ENCODE measurements at places on chromosomes 4 and X.
A peak's percentile ranks its signal among the peaks of the same experiment; 100 is the strongest.

DNA sequence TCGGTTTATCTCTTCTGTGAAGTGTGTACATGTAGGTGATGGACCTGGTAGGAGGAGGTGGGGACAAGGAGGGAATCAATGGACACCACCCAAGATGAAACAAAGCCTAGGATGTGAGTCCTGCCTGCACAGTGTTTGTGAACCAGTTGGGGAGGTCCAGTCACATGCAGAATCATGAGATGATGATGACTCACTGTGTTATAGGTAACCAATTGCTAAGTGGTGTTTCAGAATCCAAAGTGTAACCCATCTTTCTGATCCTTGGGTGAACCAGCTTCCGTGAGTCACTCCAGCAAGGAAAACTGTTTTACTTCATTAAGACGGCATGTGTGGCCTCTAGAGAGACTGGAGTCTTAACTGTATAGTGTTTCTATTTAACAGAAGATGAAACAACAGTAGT is 57.9 kb upstream of the HPF1 start:
- DNase-seq = peak; percentile 65

DNA sequence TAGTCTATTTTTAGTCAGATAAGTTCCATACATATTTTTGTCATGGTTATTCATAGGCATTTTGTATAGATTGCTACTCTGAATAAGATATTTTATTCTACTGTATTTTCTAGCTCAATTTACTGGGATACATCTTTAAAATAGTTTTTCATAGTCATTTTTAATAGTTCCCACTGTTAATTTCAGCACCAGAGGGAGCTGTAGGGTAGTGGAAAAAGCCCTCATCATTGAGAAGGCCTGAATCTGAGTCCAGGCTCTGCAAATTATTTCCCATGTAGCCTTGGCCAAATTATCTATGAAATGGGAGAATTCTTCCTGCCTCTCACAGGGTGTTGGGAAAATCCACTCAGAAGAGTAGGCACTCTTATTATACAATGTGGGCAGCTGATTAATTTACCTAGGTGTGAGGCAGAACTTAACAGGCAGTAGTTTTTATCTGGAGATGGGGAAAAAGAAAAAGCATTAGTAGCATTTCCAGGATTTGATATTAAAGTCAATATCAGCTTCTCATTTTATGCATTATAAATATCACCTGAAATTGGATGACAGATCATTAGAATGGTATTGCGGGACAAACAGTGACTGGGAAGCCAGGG is 102.9 kb upstream of the PAQR3 start:
- DNase-seq = peak; percentile 4

GRCh38 chrX:71210816-71211215 is 12.2 kb upstream of the GJB1 start:
- DNase-seq = no peak

- no peak for DNase-seq
Observed at GRCh38 chrX:153343674-153344073, 9.7 kb downstream of the ZNF275 start.

DNA sequence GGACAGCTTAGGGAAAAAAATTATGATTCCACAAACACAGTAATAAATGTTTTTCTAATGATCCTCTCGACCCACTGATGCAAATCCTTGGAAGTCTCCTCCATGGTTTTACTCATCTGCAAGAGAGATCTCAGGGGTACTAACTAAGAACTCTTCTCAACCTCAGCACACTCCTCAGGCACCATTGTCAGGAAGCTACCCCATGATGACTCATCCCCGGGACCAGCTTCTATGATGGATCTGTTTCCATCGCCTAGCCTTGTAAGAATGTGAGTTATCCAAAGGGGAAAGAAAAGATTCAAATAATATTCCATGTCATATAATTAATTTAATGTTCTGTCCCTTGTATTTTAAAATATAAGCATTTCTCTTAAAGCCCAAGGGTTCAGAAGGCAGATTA is 816.1 kb upstream of the IGFBP7 start:
- DNase-seq = no peak

GRCh38 chr4:47692691-47693090 is 145.2 kb downstream of the CORIN start:
- DNase-seq = no peak

DNA sequence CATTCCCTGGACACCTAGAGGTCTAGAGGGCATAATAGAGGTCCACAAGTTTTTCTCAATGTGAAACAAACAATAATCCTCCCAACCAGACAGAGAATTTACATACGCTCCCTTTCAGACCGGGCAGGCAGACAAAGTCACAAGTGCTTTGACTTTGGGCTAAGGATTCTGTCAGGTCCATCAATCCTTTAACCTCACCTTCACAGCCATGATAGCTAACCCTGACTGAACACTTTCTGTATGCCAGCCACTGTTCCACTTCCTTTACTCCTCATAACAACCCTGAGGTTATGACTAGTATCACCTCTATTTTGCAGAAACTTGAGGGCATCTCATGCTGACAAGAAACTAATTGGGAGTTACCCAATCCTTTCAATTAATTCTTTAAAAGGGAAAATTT is 118.8 kb upstream of the AFF2 start:
- peak; percentile 3 for DNase-seq

GRCh38 chrX:78513971-78514738 is 145.0 kb downstream of the RTL3 start:
- DNase-seq = no peak

DNA sequence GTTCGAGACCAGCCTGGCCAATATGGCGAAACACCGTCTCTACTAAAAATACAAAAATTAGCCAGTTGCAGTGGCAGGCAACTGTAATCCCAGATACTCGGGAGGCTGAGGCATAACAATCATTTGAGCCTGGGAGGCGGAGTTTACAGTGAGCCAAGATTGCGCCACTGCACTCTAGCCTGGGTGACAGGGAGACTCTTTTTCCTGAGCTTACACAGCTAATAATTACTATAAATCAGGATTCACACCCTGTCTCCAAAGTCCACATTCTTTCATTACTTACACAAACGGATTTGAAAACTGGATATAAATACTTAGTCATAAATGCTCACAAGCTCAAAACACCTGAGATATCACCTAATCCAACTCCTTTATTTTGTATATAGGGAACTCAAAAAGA is 151.6 kb downstream of the LRBA start:
- DNase-seq = no peak

- no peak for DNase-seq
Observed at GRCh38 chr4:185689407-185689806, 122.6 kb downstream of the SORBS2 start.

DNA sequence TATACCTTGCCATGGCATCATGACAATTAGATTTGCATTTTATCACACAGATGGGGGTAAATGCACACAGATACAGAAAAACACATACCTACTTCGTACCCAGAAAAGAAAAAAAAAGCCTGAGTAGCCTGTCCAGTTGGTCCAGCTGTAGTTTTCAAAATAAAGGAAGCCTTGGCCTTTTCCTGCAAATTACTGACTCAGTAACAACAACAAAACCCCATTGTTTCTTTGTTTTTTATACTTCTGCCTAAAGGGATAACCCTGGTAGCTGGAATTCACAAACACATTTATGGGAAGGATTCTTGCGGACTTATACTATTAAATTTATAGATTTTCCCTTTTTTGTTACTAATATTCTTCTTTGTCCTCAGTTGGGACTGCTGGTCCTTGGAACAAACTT is 156.4 kb upstream of the PCDH10 start:
- DNase-seq = no peak

DNA sequence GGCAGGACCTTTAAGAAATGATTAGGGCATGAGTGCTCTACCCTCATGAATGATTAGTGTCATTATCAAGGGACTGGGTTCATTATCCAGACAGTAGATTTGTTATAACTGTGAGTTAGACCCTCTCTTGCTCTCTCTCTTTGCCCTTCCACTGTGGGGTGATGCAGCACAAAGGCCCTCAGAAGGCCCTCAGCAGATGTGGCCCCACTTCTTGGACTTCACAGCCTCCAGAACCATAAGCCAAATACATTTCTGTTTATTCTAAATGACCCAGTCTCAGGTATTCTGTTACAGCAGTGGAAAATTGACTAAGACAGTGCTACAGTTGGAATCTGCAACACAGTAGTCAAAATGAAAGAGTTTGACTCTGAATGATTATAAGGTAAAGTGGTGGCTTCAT is 17.2 kb upstream of the PDLIM5 start:
- DNase-seq = no peak

DNA sequence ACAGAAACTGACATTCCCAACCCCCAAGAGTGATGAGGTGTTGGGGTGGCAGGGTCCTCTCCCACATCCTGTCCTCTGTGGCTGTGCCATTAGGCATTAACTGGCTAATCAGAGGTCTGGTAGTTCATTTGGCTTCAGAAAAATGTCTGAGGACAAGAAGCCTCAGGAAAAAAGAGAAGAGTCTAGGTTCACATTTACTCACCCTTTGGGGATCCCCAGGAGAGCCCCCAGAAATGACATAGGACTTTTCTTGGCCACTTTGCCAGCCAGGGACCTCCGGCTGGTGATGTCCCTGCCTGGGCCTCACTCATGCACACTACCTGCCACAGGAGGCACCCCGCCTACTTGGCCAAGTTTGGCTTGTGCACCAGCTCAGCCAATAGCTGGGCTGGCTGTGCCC is 173.0 kb downstream of the RBM46 start:
- DNase-seq = no peak

GRCh38 chrX:8960957-8961468 is 72.9 kb downstream of the FAM9B start:
- no peak for DNase-seq

Data from A172 (cell line).